Activated T-helper 1 cell treated with anti-CD3 and anti-CD28 coated beads, Interleukin-12 subunit alpha, Interleukin-12 subunit beta, Interleukin-2, Interleukin-4 antibody, amounts not matched to agents 30 ng/mL and 10 ng/mL and 1 ng/mL, durations not matched to agents 14 hours and 24 hours and 36 hours (primary cell): ENCODE measurements at places on chromosomes 12 and 14.

- no peak for DNase-seq
Observed at GRCh38 chr12:112179916-112180315, 54.6 kb downstream of the TRAFD1 start.

DNA sequence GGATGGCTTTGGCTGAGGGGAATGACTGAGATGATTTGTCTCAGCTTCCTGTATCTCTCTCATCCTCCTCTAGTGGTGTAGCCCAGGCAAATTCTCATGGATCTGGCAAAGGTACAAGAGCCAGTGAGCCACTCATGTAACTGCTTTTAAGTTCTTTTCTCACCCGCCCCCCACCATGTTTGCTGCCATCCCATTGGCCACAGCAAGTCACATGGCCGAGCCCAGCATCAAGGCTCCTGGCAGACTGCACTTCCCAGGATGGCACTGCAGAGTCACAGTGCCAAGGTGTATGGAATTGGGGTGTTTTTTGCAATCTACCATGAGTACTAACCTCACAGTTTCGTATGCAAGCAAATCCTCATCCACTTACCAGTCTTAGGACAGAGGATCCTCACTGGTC is 50.9 kb downstream of the CHST11 start:
- no peak for DNase-seq

GRCh38 chr12:49131894-49132461 is 783 bp upstream of the TUBA1B start:
- DNase-seq: no peak

DNA sequence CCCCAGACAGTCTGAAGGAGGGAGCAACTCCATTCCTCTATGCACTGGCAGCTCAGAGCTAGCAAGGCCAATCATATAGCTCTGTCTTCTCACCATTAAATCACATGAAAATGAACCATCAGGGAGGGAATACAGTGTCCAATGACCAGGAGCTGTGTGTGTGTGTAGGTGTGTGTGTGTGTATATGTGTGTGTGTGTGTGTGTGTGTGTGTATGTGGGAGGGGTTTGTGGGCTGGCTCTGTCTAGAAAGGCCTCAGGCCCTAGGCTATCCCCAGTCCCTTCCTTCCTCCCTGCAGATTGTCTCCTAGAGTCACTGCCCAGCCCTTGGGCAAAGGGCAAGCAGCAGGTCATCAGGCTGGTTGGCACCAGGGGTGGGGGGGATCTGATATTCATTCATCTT is 5.7 kb upstream of the SUSD6 start:
- no peak for DNase-seq

GRCh38 chr14:94056579-94057308 is 24.3 kb downstream of the DDX24 start:
- peak; percentile 45 for DNase-seq

- no peak for DNase-seq
Observed at GRCh38 chr12:3928538-3929184, 55.5 kb upstream of the PARP11 start.

DNA sequence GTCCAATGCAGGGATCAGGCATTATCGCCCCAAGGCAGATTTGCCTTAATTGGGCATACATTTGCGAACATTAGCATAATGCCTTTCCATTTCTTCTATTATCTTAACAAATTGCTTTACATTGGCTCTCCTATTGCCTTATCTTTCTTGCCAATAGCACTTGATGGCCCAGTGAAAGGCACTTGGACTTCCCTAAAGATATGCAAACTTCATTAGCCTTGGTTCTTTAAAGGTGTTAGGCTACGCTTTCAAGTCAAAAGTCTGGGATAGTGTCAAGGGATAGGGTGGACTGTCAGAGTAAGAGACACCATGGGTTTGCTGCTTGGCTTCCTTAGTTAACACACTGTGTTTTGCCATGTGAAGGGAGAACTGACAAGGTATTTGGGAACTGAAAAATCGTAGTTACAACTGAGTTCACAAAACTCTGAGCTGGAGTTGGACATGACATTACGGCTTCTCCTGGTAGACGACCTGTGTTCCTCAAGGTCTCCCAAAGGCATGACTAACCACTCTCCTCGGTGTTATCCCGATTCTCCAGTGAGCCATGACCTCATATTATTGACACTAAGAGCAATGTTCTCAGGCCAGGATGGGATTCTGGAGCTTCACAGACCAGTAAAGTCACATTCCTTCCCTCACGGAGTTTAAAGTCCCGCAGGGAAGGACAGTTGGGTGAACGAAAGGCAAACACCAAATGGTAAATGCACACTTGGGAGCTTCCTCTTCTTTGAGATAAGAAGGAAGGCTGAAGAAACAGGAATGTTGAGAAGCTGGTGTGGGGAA is 65.2 kb downstream of the TBC1D30 start:
- no peak for DNase-seq

GRCh38 chr14:34423445-34423844 is 38.6 kb downstream of the SPTSSA start:
- DNase-seq: no peak

GRCh38 chr12:47219243-47219642 is 139.5 kb upstream of the AMIGO2 start:
- DNase-seq: no peak

DNA sequence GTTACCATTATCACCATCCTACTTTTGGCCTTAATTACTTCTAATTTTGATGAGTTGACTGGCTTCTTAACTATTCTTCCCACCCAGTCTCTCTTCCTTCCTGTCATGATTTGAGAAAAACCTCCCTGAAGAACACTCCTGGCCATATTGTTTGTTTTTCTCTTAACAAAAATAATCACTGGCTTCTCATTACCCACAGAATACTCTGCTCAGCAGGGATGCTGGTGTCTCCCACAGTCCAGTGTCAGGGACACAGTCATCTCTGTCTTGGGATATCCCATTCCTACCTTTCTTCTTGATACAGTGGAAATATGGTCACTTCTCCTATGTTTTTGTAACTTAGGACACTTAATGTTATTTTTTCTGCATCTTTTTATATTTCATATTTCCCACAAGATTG is 103.7 kb downstream of the SRGAP1 start:
- no peak for DNase-seq

DNA sequence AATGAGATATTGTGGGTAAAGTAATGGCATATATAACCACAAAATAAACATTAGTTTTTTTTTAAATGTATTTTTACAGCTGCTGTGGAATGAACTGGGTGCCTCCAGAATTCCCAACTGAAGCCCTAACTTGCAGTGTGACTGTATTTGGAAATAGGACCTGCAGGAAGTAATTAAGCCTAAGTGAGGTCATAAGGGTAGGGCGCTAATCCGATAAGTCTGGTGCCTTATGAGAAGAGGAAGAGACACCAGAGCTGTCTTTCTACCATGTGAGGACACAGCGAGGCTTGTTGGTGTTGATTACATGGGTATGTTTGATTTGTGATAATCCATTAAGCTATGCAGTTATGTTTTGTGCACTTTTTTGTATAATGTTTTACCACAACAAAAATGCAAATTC is 136.8 kb downstream of the TPH2 start:
- DNase-seq: no peak

DNA sequence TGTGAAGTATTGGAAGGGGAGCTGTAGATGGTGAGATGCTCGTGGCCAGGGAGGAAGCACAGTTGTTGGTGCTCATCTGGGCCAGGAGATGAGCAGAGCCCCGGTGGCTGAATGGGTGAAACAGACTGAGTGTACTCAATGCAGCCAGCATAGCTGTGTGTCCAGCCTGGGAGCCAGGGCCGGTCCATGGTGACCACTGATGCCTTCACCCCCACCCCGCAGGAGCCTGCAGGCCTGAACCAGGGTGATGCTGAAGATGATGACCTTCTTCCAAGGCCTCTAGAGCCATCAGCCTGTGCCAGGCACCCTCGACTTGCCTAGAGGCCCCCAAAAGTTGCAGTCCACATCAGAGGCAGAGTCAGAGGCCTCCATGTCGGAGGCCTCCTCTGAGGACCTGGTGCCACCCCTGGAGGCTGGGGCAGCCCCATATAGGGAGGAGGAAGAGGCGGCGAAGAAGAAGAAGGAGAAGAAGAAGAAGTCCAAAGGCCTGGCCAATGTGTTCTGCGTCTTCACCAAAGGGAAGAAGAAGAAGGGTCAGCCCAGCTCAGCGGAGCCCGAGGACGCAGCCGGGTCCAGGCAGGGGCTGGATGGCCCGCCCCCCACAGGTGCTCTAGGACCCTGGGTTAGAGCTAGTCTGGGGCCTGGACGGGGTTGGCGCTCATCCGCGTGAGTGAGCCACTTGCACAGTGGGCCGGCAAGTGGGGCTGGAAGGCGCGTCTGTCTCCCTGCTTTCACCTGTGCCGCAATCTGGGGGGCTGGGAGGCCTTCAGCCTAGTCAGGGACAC is 3.0 kb downstream of the TNFAIP2 start:
- DNase-seq: no peak

- no peak for DNase-seq
Observed at GRCh38 chr14:76509311-76509710, 133.4 kb downstream of the ESRRB start.

DNA sequence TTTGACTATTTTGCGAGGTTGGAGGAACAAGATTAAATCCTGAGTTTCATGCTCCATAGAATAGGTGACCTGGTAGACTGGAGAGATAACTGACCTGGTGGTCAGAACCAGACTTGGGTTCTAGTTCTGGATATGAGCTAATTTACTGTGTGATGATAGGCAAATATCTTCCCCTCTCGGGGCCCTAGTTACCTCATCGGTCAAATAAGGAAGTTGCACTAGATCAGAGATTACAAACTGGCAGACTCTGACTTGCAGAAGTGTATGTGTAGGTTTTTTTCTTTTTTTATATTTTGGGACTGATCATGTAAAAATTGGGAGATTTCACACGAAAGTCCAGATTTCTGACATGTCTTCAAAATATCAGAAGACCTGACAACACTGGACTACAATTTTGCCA is 37.0 kb downstream of the RPH3A start:
- no peak for DNase-seq

GRCh38 chr12:91940826-91941570 is 204.6 kb downstream of the BTG1 start:
- no peak for DNase-seq

DNA sequence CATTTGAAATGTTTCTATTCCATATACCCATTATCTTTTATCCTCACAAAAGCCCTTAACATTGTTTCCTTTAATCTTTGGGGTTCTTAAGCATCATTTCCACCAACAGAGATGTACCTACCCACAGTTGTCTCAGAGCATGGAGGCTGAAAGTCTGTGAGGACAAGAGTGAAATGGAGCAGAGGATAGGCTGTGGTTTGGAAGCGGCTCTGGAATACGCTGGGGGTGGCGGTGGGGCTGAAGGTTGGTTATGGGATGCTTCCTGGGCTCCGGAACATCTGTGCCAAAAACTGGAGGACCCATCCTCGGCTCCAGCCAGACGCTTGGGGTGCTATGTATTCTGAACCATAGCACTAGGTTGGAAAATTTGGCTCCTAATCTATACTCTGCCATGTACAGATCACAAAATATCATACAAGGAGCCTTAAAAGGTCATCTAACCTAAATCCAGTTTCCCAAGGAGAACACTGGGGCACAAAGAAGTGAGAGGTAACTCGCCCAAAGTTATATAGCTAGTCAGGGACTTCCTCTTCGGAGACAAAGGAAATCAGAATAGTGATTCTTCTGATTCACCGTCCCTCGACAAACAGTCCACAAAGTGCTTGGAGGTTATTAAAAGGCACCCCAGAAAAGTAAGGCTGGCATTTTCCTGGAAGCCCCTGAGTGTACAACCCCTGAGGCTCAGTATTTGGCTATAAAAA is 2.5 kb downstream of the PPP1R3E start:
- no peak for DNase-seq

DNA sequence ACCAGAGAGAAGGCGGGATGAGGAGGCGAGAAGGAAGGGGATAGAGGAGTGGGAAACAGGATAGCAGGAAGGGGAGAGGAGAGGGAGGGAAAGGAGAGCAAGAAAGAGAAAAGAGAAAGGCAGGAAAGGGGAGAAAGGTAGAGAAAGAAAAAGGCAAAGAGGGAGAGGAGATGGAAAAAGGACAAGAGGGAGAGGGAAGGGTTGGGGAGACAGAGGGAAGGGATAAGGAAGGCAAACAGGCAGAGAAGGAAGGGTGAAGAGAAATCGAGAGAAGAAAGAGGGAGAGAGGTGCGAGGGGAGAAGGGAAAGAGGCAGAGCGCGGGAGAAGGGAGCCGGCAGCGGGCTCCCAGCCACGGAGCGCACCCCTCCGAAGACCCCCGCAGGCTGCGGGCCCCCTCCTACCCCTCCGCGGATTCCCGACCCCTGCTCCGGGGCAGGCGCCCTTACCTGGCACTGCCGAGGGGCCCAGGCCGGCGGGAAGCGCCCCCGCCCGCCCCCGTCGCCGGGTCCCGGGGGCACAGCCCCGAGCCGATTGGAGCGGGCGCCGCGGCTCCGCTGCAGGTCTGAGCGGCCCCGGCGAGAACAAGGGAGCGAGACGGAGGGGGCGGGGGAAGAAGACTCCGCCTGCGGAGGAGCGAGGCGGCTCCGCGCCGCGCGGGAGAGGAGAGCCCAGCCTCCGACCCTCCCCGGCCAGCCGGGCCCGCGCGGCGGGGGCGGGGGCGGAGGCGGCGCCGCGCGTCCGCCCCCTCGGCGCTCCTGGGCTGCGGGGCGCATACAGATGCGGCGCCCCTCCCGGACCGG is at the start of gene CDH24:
Gene CDH24 (minus strand): TSS at position 565 of the 801 bp plus-strand sequence. CDS start 1,787 bp downstream, outside the sequence.
- peak; percentile 73 for DNase-seq

DNA sequence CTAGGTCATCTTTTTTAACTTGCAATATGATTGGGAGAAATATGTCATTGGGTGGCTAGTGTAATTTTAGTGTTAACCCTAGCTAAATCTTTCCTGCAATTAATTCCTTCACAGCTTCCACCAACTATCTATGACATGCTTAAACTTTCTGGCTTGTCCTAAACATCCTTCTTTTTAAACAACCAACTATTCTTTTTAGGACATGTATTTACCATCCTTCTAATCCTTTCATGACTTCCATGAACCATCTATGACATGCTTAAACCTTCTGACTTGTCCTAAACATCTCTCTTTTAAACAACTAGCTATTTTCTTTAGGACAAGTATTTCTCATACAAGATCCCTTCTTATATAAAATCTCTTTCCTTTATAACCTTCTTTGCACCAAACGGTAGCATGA is 179.6 kb upstream of the PDZRN4 start:
- DNase-seq: no peak

GRCh38 chr12:34393821-34394150 is 371.5 kb downstream of the ALG10 start:
- no peak for DNase-seq

GRCh38 chr12:125287155-125287847 is 222.1 kb downstream of the AACS start:
- no peak for DNase-seq

DNA sequence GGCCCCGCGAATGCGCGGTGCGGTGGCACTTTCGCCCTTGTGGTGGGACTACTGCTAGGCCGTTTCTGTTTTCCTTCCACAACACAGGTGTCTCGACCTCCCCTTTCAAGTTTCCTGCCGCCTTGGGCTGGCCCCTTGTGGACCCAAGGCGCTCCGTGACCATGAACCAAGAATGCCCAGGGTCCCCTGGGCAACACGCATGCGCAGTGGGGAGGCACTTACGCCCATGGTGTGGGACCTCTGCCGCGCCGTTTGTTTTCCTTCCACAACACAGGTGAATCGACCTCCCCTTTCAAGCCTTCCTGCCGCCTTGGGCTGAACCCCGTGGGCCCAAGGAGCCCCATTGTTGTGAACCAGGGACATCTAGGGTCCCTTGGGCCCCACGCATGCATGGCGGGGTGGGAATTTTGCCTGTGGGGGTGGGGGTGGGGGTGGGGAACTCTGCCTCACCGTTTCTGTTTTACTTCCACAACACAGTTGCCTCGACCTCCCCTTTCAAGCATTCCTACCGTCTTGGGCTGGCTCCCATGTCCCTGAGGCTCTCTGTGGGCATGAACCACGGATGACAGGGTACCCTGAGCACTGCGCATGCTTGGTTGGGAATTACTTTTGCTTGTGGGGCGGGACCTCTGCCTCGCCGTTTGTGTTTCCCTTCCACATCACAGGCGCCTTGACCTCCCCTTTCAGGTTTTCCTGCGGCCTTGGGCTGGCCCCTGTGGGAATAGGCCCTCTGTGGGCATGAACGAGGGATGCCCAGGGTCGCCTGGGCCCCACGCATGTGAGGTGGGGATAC is 355.1 kb downstream of the ALG10 start:
- DNase-seq: no peak
